Activated CD4-positive, CD25-positive, alpha-beta regulatory T cell (primary cell): ENCODE measurements at places on chromosomes 7 and 10.

GRCh38 chr7:106021151-106022067 is 58.3 kb downstream of the CDHR3 start:
- no peak for DNase-seq

GRCh38 chr10:102604439-102604841 is 39.8 kb upstream of the TRIM8 start:
- no peak for DNase-seq

- DNase-seq, result no peak
Measured at GRCh38 chr10:70057306-70057705, 4.7 kb downstream of the MACROH2A2 start.

DNA sequence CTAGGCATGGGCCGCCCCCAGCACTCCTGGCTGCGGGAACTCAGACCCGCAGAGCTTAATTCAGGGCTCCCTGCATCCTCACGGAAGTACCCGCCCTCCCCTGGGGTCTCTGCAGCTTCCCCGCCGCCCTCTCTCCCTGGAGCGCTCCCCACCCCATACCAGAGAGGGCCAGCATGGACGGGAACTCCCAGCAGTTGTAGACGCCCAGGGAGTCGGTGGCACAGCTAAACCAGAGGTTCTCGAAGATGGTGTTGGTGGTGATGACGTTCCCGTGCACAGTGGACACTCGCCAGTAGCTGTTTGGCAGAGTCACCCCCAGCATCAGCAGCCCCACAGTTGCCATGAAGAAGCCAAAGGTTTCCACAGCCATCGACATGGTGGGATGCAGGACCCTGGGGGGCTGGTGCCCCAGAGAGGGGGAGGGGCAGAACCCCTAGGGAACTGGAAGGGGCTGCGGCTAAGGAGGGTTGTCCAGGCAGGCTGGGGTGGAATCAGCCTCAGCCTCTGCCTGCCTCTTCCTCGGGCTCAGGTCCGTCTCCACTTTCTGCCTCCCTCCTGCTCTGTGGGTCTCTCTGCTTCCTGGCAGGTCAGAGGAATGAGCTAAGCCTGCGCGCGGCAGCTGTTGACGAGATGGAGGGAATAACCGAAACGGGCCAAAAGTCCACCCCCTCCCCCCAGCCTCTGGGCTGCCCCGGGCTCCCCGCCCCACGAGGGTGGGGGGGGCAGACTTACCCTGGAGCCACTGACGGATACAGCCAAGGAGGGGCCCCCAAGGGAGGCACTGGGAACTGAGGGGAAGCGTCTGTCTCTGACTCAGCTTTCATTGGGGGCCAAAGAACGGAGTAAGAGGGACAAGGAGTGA is at the start of gene CLDN15:
Gene CLDN15, minus strand, starts transcription at position 597 of the 862 bp plus-strand sequence. Its CDS starts 221 bp downstream, at position 376.
- DNase-seq, result no peak

- DNase-seq, result no peak
Measured at GRCh38 chr7:27104341-27105058, 2.0 kb upstream of the HOXA2 start.
